T-cell (primary cell): ENCODE measurements at places on chromosomes 1 and 21. TPM values are rescaled to one million over a fixed set of nuclear protein-coding genes. Genes with fewer than 3 reads are reported as not detected.

The EFHD2 gene
- 49.1 TPM for total RNA-seq

The KCNK1 gene
- total RNA-seq = not detected

- DNase-seq = no peak
These were observed at the start of gene MSH4 for GRCh38 chr1:75796376-75797272. Gene MSH4 (plus strand): TSS chr1:75796882. CDS start chr1:75796986, 104 bp downstream.

DNA sequence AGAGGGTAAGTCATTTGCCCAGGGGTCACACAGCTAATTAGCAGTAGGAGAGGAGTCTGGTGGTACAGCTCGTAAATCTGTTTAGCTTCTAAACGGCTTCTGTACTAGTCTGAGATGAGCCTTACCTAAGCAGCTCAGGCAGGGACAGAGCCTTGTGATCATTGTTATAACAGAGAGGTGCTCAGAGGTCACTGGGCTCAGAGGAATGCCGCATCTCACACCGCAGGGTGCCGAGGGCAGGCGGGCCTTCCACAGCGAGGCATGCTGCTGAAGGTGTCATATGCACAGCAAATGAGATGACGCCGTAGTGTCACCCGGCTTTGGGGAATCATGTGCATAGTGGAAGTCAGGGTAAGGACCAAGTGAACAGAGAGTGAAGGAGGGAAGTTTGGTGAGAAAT lies 305.2 kb upstream of the FMN2 start:
- no peak for DNase-seq

GRCh38 chr1:36924282-36924811 lies 110.0 kb downstream of the GRIK3 start:
- peak; percentile 8 for DNase-seq
